ENCODE measurements at places on chromosomes 11 and 22. TPM values are rescaled to one million over a fixed set of nuclear protein-coding genes. Genes with fewer than 3 reads are reported as not detected.
A peak's percentile ranks its signal among the peaks of the same experiment; 100 is the strongest.

GRCh38 chr11:123640677-123641494 lies 13.5 kb downstream of the SCN3B start:
- peak; percentile 69 for DNase-seq

The F2 gene
- 0.19 TPM for total RNA-seq

The C11orf65 gene
- 0.64 TPM for total RNA-seq

DNA sequence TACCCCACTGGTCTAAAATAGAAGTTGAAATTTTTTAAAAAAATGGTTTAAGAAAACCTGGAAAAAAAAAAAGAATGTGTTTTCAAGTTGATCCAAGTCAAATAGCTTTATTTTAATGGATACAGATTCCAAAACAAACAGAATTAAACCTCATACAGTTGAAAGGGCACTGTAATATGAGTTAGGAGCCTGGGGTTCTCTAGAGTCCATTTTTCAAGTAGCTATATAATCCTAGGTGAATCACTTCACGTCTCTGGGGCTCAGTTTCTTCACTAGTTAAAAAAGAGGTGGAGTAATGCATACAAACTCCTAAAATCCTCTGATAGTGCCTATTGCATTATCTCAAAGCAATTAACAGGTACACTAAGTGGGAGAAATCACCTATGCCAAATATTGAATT lies 132.9 kb downstream of the BBOX1 start:
- no peak for DNase-seq

GRCh38 chr22:36220451-36220921 lies 18.8 kb downstream of the APOL2 start:
- DNase-seq, result no peak

GRCh38 chr11:12097219-12097618 lies 13.2 kb upstream of the MICAL2 start:
- no peak for DNase-seq

The GDPD5 gene
- total RNA-seq, result 5.7 TPM

GRCh38 chr11:71119656-71120269 lies 132.6 kb downstream of the SHANK2 start:
- no peak for DNase-seq

DNA sequence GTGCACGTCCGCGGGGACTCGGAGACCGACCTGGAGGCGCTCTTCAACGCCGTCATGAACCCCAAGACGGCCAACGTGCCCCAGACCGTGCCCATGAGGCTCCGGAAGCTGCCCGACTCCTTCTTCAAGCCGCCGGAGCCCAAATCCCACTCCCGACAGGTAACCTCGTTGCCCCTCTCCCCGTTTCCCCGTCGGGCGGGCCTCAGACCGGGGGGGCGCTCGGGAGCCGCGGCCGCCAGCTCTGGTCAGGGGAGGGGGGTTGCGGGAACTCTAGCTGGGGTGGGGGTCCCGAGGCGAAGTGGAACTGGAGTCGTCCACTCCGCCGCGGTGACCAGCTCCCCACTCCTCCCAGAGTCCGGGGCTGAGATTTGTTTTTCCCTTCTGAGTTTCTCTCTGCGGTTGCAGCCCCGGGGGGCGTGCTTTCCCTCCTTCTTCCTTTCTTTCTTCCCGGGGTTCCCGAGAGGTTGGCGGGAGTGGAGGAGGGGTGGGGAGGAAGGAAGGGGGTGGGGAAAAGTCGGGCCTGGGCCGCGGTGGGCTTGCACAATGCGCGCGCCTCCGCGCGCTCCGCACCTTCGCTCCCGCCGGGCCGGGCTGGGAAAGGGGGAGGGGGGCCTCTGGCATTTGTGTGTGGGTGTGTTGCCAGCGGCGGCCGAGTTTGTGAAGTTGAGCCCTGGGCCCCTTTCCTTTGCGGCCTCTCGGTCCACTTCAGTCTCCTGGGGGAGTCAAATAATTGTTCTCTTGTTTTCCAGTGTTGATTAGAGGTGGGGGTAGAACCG lies 952 bp downstream of the YAP1 start:
- DNase-seq, result peak; percentile 75

DNA sequence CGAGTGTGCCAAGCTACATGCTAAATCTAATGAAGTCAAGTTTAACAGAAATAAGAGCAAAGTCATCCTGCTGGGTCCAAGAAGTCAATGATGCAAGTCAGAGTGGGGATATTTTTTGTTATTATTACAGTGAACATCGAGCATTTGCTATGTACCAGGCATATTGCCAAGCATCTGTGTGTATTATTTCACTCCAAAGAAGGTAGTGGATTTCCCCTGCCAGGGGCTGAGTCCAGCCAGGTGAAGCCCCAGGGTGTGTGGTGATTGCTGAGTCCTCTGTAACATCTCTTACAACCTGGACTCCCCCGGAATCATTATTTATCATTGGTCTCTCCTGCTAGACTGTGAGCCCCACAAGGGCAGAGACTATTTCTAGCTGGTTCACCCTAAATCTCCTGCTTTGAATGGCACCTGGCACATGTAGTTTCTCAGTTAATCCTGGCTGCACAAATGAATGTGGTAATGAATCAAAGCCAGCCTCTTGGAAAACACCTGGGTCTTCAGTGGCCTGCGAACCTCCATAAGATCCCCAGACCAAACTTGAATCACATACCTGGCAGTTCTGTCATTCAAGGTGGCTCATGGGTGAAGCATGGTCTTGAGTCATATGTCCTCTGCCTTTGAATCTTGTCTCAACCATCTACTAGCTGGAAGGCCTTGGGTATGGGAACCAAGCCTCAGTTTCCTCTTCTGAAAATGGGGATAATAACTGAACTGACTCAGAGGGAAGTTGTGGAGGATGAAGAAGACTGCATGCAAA lies 549.2 kb downstream of the MIAT start:
- no peak for DNase-seq

GRCh38 chr22:31952094-31952401 lies 7.7 kb downstream of the YWHAH start:
- no peak for DNase-seq

The SLC37A2 gene
- total RNA-seq, result 2.9 TPM

DNA sequence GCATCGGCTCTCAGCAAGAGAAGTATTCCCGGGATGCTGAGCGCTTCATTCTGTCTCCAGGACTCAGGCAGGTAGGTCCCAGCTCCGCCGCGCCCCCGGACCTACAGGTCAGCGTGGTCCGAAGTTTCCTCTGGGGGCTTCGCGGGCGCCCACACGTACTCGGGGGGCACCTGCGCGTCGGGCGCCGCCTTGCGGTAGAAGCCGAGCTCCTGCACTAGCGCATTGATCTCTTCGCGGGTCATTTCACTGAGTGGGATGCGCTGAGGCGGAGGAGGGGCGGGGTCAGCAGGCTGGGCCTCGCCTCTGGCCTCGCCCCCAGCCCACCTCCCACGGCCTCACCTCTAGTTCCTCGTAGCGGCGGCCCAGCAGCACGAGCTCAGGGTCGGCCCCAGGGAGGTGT lies 2.5 kb downstream of the SELENOM start:
- peak; percentile 68 for DNase-seq

The UBQLNL gene
- total RNA-seq, result not detected

- DNase-seq, result no peak
Observed at GRCh38 chr11:132186699-132187098, 816.3 kb downstream of the NTM start.

The UBASH3B gene
- 1.6 TPM for total RNA-seq

GRCh38 chr11:44684859-44685281 lies 41.9 kb upstream of the TSPAN18 start:
- DNase-seq, result no peak

The PKP3 gene
- 0.86 TPM for total RNA-seq

The NTM gene
- total RNA-seq, result 148 TPM

DNA sequence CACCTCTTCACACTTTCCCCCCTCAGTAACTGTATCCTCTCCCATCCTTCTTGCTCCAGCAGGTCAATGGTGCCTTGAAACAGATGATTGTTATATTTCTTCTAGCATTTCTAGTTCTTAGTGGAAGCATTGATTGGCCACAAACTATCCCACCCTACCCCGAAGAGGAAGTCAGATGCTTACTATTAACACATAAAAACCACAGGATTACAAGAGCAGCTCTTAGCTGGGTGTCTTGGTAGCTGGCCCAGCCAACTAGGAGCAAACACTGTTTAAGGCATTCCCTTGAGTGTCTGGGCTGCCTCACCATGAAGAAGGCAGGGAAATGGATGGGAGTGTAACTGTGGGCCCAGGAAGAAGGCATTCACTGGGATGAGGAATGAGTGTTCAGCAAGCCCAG lies 176.6 kb downstream of the GRIK4 start:
- DNase-seq, result no peak

DNA sequence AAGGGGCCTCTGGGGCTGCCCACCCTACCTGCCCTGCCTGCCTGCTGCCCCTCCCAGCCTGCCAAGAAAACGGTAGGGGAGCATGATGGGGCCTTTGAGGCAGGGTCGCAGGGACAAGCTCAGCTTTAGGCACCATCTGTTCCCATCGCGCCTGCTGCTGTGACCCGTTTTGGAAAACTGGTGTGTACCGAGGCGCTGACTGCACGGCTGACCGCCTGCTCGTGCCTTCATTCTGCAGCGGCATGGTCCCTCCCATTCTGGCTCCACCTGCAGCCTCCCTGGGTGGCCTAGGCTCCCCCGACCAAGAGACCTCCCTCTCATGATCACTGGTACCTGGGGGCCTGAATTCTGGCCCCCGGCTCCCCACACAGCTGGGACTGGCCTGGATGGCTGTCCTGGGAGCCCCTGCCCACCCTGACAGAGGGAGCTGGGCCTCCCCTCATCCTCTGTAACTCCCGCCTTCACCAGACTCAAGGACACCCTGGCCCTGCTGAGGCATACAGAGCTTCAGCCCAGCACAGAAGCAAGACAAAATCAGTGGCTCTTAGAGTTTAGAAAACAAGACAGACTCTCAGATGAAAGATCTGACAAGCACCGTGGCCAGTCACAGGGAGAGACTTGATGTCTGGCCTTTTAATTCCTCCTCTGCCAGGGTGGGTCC lies 6.5 kb upstream of the MYRF start:
- DNase-seq, result no peak

- no peak for DNase-seq
Observed at GRCh38 chr11:111388420-111388819, 9.3 kb upstream of the POU2AF1 start.

The SUSD2 gene
- total RNA-seq, result 6.2 TPM

The HTR3A gene
- total RNA-seq, result not detected

GRCh38 chr11:102836290-102836875 lies 7.0 kb downstream of the MMP3 start:
- DNase-seq, result no peak

DNA sequence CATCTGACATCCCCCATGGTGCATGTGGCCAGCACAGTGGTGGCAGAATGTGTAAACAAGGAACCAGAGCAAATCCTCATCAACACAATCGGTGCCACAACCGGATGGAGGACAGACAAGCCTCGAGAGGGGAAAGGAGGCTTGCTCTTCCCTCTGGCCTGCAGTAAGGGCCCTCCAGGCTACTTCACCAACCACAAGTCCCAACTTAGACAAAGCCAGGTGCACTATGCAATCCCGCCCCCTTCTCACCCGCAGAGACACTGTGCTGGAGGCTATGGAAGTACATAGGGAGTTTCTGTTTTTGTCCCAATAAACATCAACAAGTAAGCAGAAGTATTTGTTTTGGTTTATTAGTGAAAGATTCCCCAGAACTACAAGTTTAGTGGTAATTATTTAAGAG lies 54.3 kb downstream of the SPATA19 start:
- no peak for DNase-seq

The CAPN1 gene
- 96.2 TPM for total RNA-seq

GRCh38 chr11:26021017-26021416 lies 310.9 kb upstream of the ANO3 start:
- DNase-seq, result no peak

- no peak for DNase-seq
Observed at GRCh38 chr22:22351366-22351765, 106.8 kb downstream of the VPREB1 start.
